ENCODE measurements at places on chromosomes 11 and 22.

DNA sequence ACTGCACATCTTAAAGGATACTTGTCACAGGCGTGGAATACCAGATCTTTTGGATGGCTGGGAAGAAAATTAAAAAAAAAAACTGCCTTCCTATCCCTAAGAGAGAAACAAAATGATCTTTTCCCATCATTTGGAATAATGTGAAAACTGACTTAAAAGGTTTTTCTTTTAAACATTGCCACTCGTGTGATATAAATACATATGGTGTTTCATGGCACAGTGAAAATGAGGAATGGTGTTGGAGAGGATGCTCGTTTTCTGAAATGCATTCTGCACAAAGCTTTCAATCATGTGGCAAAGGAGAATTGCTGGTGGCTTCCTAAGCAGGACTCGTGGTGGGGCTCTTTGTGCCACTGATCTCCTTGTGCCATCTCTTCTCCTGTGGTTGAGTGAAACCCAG, 74.9 kb upstream of the LRRC4C start:
- no peak for DNase-seq

DNA sequence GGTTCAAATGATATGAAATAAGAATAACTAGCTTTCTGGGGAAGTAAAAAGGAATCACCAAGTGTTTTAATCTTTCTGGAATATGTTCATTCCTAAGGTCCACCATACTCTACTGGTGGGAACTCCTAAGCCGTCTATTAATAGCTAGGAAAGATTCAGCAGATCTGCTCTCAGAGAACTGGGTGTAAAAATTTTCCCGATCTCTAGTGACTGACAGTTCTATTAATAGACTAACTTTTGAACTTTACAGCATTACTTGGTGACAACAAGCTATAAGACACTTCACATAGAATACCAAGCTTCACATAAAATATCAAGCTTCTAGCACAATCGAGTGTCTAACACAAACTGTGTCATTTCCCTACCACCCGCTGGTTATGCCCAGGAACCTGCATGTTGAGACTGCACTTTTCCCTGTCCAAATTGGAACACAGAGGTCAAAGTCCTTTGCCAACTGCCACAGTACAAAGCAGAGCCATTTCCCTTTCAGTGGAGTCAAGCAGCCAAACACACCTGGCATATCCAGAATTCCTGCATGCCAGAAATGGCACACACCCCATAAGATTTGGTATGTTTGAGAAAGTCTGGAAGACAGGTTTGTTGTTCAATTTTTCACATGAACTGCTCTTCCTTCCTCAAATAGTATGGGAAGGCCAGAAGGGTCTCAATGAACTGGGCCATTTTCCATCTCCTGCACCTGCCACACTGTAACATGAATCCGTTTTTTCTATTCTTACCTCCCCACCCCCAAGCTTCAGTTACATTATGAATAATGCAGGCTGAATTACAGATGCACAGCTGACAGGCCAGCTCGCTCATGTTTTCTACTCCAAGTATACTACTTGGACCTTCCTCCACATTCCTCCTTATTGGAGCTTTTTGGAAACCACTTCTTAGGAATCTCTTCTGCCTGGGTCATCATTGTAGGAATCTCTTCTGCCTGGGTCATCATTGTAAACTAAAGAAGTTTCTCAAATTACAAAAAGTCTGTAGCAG, 3.7 kb downstream of the OSBP start:
- DNase-seq, result no peak

- no peak for DNase-seq
Measured at GRCh38 chr11:17197431-17197898, 10.3 kb downstream of the PIK3C2A start.

DNA sequence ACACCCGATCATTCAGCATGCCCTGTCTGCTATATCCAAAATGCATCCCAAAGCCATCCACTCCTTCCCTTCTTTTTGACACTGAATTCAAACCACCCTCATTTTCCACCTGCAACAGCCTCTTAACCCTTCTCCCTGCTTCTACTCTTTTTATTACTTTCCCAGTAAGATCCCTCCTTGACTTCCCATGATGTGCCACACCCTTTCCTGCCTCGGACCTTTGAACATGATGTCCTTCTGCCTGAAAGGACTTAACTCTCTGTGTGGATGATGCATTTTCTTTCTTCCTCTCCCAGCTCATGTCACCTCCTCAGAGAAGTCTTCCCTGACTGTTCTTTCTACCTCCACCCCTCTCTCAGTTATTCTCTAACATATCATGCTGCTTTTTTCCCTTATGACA, 36.5 kb downstream of the HTR3A start:
- DNase-seq, result no peak

DNA sequence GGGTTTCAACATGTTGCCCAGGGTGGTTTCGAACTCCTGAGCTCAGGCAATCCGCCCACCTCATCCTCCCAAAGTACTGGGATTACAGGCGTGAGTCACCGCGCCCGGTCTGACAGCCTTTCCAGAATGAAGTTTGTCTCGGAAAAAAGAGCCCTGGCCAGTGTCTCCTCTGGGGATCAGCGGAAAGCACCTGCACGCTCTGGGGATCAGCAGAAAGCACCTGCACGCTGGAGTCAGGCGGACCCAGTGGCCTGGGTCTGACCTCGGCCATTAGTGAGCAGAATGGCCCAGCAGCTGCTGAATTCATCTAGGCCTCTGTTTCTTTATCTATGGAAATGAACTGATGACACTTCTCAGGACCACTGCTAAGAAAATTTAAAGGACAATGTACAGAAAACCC, 10.5 kb upstream of the TESMIN start:
- no peak for DNase-seq

DNA sequence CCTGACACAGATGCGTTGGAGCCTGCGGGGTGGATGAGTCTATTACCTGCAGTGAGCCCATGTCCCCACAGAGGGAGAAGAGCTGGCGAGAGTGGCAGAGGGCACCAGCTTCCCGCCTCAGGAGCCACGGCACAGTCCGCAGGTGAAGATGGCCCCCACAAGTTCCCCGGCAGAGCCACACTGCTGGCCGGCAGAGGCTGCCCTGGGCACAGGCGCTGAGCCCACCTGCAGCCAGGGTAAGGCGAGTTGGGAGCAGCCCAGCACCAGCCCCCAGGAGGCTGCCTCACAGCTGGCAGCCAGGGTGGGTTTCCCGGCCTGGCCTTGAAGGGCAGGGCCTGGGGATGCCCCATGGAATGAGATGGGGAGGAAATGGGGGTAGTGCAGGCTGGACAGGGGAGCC, 5.2 kb upstream of the SUSD2 start:
- DNase-seq, result no peak

- no peak for DNase-seq
Measured at GRCh38 chr11:65104628-65105027, 7.0 kb upstream of the TM7SF2 start.

GRCh38 chr22:32622004-32622743, 147.6 kb downstream of the FBXO7 start:
- no peak for DNase-seq

DNA sequence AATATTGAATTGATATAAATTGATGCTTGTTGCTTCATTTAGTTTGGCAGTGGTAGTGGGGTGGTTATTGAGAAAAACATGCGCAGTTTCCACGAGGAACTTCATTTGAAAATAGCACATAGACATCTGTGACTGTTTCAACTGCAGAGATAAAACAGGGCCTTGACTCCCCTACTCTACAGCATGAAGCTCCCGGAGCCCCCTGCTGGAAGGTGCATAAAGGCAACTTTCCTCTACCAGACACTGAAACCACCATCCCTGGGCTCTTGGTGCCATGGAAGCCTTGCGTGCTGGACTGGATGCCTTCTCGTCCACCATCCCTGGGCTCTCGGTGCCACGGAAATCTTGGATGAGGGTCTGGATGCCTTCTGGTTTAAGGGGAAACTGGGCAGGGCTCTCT, 195.9 kb downstream of the CSNK2A3 start:
- DNase-seq, result peak; percentile 59

DNA sequence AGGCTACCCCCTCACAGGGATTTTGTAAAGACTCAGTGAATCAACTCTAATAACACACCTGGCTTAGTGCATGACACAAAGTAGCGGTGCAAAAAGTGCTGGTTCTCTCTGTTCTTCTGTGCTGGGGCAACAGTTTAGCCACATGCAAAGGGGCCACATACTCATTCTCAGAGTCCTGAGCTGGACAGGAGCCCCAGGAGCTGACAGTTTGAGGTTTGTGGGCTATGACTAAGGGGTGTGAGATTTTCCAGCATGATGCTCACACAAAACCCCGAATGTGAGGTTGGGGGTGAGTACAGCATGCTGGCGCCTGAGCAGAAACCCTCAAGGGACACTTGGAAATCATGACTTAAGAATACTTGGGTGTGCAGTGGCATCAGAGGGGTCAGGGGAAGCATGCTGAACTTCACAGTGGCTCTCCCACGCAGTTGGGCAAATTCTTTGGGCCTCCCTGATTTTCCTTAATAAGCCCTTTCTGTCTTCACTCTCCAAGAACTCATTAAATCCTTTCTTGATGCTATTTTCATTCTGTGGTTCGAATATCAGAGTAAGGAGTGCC, 31.0 kb downstream of the TMPRSS5 start:
- DNase-seq, result no peak

DNA sequence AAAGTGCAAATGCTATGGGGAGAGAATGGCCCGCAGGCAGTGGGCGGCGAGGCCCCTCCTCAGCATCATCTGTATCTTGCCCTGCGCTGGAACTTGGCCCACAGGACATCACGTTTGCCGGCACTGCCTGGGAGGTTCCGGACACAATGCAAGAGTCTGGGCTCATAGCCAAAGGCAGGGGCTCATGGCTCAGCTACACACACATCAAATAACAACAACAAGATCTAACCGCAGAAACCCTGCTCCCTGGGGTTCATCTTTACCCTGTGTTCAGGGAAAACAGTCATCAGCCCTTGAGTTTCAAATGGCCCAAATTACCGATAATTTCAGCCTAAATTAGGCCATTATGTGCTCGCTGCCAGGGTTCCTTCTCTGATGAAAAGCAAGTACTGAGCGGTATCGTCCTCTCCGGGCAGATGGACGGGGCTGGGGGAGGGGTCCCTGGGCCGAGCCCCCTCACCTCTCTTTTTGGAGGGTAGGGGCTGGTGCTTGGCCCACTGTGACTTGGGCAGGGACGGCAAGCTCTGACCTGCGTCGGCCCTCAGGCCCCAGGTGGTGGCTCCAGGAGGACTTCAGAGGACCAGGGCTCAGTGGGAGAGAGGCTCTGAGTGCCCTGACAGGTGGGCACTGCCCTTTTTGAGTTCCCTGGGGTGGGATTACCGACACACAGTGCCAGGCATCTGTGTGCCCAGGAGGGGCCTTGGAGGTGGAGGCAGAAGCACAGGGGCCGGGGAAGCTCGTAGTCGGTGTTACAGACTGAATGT, 25.0 kb upstream of the GAL start:
- DNase-seq, result no peak

DNA sequence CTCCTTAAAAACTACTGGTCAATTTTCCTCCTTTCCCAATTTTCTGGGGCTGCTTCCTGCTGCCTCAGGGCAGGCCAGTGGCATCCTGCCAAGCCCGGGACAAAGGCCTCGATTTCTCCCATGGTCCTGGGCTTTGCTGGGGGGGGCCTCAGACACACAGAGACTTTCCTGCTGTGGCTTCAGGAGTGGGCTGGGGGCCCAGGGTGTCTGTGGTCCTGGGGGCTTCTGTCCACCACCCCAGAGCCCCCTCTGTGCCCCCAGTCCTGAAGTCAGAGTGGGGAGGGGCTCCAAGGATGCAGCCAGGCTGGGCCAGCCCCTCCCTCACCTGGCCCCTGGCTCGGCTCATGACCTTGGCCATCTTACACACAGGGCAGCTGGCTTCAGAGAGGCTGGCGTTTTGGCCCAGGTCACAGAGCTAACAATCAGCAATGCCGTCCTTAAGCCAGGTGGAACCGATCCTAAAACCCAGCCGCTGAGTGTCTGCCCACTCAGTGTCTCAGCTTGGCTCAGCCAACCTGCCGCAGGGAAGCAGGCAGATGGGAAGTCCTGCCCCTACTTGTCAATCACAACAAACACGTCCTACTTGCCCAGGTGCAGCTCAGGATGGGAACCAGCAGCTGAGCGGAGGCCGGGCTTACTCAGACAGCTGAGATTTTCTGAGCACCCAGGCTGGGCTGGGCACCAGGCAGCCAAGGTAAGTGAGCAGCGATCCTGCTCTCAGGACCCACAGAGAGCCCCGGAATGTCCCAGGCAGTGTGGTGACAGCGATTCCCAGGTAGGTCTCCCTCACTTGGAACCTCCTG, 34.6 kb downstream of the OSBPL5 start:
- DNase-seq, result no peak

GRCh38 chr11:118757876-118758399, 33.0 kb downstream of the DDX6 start:
- no peak for DNase-seq

DNA sequence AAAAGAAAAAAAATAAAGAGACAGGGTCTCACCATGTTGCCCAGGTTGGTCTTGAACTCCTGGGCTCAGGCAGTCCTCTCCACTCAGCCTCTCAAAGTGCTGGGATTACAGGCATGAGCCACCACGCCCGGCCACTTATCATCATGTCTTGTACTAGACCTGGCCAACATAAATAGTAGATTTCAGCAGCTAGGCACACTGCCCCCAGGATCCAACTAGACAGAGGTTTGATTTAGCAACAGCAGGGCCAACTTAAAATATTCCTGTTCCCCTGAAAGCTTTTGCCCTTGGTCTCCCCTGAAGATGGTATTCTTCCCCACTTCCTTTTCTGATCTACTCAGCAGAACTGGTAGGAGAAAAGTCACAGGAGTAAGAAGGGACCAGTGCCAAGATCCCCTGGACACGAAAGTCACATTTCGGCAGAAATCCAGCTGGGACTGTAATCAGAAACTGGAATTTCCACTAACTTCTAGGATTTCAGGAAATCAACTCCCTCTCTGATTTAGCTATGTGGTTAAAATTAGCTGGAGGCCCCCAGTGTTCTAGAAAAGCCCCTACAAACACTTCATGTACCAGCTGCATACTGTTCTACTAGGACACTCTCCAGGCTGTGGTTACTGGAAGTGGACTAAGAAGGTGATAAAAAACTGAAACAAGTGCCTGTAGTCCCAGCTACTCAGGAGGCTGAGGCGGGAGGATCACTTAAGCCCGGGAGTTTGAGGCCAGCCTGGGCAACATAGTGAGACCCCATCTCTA, 8.9 kb upstream of the PPP2R1B start:
- DNase-seq, result no peak

GRCh38 chr11:16605389-16605893, 133.0 kb upstream of the C11orf58 start:
- no peak for DNase-seq

GRCh38 chr22:44825310-44826150, 73.2 kb downstream of the ARHGAP8 start:
- no peak for DNase-seq

GRCh38 chr11:107157809-107158187, 139.5 kb upstream of the GUCY1A2 start:
- no peak for DNase-seq

- no peak for DNase-seq
Measured at GRCh38 chr22:47374901-47375575, 612.6 kb downstream of the TBC1D22A start.
